ENCODE measurements at places on chromosomes 12 and 14. TPM values are rescaled to one million over a fixed set of nuclear protein-coding genes. Genes with fewer than 3 reads are reported as not detected.

- DNase-seq = no peak
Observed at GRCh38 chr12:111748867-111749266, 17.9 kb upstream of the ALDH2 start.

GRCh38 chr14:75223664-75224154, 47.3 kb upstream of the TMED10 start:
- peak; percentile 78 for DNase-seq

DNA sequence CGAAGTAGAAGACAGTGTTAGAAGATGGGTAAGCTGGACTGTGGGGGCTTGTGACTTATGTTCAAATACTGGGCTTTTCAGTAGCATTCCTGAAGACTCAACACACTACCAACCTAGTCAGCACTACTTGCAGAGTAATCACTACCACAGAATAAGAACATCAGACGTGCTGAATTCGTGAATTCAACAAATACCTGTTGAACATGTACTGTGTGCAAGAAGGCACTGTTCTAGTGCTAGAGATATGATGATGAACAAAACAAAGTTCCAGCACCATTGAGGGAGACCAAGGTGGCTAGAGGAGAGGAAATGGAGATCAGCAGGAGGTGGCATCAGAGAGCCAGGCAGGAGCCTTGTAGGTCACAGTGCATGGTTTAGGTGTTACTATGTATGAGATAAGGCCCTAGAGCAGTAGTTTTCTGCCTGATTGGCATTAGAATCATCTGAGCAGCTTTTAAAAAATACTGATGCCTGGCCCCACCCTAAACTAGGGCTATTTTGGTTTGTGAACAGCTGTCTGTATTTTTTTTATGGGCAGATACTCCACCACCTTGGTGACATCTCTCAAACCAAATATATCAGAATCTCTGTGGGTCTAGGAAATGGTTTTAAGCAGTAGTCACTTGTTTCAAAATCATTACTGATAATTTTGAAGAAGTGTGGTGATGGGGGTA, 26.8 kb downstream of the FERMT2 start:
- DNase-seq = no peak

- no peak for DNase-seq
Observed at GRCh38 chr12:124786061-124786964, 77.4 kb downstream of the SCARB1 start.

DNA sequence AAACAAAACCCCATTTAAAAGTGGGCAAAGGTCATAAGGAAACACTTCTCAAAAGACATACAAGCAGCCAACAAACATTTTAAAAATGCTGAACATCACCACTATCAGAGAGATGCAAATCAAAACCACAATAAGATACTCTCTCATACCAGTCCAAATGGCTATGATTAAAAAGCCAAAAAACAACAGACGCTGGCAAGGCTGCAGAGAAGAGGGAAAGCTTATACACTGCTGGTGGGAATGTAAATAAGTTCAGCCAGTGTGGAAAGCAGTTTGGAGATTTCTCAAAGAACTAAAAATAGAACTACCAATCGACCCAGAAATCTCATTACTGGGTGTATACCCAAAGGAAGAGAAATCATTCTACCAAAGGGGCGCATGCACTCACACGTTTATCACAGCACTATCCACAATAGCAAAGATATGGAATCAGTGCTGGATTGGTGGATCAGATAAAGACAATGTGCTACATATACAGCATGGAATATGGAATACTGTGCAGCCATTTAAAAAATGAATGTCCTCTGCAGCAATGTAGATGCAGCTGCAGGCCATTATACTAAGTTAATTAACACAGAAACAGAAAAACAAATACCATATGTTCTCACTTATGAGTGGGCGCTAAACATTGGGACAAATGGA, 102.1 kb upstream of the DAAM1 start:
- DNase-seq = no peak

DNA sequence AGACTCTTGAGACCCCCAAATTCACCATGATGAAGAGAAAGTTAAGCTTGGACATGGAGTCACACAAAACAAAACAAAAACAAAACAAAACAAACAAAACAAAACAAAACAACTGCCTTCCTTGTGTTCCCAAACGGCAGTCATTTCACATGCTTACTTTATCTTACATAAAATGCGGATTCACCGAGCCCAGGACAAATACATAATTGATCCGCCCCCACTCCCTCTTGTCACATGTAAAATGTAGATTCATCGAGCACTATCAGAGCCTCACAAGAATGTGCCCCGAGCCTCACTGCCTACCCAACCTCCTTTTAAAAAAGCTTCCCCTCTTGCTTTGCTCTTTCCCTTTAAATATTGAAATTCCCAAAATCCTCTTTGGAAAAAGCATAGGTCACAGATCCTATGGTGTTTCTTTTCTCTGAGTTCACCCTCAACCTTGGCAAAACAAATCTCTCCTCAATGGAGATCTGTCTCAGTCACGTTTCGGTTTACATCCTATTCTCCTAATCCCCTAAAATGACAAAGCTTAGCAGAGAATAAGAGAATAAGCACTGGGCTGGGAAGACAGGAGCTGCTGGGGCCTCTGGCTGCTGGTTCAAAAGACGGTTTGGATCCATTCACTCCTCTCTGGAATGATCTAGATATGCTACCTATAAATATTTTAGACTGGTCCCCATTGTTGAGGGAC, 83.7 kb downstream of the NINJ2 start:
- DNase-seq = no peak

GCN1 gene
- total RNA-seq = 49.7 TPM

DNA sequence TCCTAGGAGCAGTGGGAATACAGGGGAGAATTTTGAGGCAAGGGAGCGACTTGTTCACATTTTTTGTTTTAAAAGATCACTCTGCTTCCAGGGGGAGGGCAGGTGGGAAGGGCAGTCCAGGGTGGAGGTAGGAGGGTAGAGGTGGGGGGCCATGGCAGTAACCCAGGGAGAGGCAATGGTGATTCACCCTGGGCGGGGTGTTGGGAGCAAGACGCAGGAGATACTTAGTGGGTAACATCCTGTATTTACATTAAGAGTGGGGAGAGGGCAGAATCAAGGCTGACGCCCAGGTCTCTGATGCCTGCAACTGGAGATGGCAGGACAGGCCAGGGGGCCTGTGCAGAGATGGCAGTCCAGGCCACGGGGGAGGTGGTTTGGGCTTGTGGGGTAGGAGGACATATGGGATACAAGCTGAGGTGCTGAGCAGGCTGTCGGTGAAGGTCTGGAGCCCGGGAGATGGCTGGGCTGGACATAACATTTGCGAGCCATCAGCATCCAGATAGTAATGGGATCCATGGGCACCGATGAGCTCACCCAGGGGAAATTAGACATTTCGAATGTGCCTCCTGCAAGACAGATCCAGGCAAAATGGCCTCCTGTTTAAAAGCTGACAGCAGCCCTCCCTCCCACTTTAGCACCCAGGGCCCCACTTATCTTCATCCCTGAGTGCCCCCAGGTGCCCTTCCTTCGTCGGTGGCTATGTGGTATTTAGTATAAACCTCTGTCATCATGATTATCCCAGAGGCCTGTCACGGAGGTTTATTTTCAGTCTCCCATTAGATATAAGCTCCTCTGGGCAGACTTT, 9.3 kb downstream of the EML1 start:
- DNase-seq = no peak

- no peak for DNase-seq
Observed at GRCh38 chr14:104082807-104083206, 2.7 kb upstream of the ASPG start.

DNA sequence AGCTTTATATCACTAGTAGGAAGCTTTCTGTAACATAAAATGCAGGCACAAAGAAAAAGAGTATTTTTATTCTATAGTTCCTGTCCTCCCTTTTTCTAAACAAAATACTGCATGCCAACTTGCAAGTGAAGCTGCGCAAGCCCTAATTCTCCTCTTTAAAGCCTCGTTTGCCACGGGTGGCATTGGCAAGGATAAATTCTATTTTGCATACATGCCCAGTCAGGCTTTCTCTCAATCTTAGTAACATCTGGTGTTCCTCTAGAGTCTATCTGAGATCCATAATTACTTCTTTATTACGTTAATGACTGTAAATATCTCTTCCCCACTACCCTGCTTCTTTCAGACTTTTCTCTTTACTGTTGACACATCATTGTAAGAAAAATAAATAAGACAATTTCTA, 97.1 kb upstream of the DAAM1 start:
- DNase-seq = no peak

Data from SJCRH30 (cell line).